Stimulated activated naive B cell treated with anti-CD40 and anti-IgM and Interleukin-4, amounts not matched to agents 10 μg/mL and 1 μg/mL and 100 μg/mL, for 72 hours (primary cell): ENCODE measurements at places on chromosomes 2 and 18.

DNA sequence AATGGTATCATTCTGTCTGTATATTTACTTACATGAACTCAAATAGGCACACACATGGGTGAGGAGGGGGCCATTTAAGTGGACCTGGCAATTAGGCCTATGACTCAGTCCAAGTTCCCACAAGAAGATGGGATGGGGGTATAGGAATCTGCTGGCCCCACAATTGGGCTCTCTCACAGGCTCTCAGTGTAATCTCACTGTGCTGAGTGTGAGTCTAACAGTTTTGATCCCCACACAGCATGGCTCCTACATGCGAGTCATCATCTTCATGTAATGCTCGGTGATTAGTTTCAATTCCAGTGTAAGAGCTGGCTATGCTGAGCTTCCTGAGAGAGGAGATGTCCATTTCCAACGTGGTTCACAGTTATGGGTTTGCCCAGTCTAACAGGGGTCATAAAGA lies 114.0 kb downstream of the GATA6 start:
- DNase-seq, result no peak

- DNase-seq, result no peak
Observed at GRCh38 chr18:24560511-24560981, 100.1 kb downstream of the HRH4 start.

GRCh38 chr2:172510088-172510487 lies 45.8 kb upstream of the PDK1 start:
- DNase-seq, result no peak

DNA sequence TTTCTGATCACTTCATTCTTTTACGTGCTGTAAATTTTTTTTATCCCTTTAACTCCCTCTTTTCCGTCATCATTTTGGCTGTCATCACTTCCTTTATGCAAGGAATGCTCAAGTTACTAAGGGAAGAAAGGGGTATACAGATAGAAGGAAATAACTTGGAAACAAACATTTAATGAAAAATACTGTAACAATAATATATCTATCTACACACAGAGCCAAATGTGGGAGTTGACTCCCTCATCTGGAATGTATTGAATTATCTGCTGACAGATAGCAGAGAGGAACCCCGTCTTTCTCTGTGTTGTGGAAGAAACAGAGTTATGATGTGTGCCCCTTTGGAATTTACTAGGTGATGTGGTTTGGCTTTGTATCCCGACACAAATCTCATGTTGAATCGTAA lies 182.5 kb upstream of the NXPH2 start:
- DNase-seq, result no peak

DNA sequence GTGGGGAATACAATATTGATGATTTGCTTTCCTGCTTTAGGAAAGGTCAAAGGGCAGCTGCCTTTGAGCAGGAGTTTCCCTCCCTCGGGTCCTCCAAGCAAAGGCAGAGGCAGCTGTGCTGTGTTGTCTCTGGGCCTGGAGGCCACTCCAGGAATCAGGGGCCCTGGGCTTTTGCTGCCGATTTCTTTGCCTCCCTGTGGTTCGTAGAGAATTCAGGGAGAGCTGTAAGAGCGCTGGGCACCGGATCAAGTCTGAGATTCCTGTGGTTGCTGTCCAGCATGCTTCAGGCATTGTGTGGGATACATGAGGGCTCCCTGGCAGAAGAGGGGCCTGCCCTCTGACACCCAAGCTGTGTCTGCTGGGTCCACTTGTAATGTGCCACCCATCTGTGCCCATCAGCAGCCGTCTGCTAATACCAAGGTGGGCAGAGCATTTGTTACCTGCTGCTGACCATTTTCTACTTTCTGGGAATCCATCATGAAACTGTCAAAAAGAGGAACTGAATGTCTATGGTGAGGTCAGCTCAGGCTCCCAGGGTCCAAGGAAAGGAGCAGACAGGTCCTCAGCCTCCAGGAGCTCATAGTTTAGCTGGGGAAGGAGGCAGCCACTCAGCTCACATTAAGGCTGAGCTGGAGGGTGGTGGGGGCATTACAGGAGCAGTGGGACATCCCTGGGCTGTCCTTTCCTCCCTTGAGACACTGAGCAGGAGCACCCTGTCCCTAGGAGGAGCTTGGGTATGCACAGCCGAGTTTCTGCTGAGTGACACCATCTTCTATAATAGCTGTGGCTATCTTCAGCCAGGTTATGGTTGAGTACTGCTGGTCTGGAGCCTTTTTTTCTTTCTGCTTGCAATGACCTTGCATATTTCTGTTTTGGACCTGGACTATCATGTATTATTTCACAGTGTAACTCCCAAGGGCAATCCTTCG lies 68.5 kb downstream of the CTIF start:
- no peak for DNase-seq

DNA sequence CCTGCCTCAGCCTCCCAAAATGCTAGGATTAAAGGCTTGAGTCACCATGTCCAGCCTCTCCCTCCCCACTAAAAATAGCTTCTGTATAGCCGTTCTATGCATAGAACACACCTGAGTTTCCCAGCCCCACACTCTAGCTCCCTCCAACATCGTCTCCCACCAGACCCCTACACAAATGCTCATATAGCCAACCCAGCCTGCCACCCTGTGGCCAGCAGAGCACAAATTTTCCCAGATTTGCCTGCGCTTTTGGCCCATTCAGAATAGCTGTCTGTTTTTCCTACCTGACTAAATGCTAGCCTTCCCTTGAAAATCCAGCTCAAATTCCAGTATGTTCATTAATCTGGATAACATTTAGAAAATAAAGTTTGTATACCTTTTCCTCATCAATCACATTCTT lies 22.8 kb downstream of the TRABD2A start:
- no peak for DNase-seq
